CD4-positive, alpha-beta T cell treated with Interleukin-17A for 1 hour (primary cell): ENCODE measurements at places on chromosomes 2 and 18.
A peak's percentile ranks its signal among the peaks of the same experiment; 100 is the strongest.

DNA sequence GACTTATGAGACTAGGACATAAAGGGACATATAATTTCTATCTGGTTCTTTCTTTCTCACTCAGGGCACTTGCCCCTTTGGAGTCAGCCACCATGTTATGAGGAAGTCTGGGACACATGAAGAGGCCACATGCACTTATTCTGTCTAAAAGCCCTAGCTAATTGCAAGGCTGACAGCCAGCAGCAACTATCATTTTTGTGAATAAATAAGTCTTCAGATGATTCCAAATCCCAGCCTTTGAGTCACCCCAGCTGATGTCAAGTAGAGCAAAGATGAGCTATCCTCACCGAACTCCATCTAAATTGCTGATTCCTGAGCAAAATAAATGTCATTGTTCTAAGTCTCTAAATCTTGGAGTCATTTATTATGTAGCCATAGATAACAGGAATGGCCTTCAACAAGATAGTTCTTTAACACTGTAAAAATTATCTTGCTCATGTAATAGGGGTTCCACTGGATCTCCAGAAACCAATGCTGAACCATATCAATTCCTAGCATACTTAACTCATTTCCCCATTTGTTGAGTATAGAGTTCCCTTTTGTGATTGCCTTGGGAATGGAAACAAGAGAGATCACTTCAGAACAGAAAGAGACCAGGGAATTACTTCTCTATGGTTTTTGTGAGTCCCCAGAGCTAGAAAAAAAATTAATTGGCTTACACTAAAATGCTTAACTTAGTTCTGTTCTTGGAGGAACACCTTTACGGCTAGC, 50.6 kb upstream of the FN1 start:
- no peak for DNase-seq

DNA sequence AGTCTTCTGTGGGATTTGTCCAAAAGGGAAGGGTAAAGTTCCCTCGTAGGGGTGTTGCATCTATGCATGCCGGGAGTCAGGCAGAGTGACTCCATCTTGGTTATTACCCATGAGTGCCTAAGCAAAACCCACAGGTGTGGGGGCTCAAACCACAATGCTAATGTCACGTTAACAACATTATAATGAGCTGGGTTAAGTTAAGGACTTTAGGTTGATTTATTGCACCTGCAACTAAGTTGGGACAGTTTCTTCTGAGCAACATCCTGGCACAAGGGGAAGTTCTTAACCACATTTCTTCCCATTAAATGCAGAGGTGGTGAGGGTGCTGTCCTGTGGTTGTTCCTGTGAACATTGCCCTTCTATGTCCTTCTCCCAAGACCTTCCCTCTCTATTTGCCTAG, 1596.8 kb upstream of the SLC39A10 start:
- no peak for DNase-seq

DNA sequence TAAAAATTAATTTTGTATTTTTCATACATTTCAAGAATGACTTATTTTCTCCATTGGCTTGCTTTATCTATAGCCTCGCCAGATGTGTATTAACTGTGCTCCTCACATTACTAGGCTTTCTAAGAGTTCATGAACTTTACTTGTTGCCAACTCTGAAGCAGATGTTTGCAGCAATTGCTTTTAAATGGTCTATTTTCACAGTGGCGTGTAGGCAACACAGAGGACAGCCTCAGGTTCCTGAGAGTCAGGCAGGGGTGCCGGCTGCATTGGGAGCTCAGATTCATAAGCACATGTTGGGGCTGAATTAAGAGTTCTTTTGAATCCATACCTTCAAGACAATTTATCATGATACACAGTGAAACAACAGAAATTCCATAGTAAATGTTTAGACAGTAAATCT, 179.2 kb upstream of the PXDN start:
- DNase-seq = no peak

DNA sequence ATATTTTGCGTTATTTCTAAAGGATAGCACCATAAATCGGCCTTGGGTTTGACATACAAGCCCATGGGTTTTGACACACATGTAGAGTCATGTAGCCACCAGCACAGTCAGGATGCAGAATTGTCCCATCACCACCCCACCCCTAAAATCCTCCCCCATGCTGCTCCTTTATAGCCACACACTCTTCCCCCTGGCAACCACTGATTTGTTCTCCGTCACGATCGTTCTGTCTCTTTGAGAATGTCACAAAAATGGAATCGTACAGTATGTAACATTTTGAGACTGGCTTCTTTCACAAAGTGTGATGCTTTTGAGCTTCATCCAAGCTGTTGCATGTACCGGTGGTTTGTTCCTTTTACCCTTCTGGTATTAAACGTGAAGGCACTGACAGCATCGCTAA, 39.1 kb downstream of the CRACDL start:
- DNase-seq = no peak

GRCh38 chr2:74149570-74150319, 2.0 kb upstream of the BOLA3 start:
- DNase-seq = no peak

DNA sequence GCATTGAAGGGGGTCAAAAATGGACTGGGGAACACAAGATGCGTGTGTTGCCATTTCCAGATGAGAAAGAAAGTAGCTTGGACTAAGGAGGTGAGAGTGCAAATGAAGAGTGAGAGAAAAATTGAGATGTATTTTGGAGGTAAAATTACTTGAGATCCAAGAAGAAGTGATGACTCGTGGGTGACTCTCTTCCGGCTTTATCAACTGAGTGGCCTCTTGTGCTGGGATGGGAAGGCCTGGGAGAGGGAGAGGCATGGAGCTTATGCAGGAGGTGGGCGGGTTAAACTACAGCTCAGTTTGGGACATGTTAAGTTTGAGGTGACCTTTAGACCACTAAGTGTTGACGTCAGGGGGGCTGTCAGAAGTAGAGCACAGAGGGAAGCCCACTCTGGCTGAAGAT, 34.9 kb downstream of the SULT1C2 start:
- DNase-seq = no peak

DNA sequence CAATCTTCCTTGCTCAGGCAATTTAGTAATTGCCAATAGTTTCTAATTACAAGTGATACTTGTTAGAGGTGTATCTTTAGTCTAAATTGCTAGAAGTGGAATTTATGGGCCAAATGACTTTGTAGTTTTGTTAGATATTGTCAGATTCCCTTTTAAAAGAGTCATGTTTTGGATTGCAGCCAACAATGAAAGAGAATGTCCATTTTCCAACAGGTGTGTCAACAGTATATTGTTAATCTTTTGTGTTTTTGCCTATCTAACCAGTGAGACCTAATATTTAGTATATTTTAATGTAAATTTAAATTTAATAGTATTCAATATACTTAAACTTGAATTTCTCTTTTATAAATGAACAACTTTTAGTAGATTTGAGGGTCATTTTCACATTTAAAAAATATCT, 259.4 kb upstream of the ETAA1 start:
- no peak for DNase-seq

DNA sequence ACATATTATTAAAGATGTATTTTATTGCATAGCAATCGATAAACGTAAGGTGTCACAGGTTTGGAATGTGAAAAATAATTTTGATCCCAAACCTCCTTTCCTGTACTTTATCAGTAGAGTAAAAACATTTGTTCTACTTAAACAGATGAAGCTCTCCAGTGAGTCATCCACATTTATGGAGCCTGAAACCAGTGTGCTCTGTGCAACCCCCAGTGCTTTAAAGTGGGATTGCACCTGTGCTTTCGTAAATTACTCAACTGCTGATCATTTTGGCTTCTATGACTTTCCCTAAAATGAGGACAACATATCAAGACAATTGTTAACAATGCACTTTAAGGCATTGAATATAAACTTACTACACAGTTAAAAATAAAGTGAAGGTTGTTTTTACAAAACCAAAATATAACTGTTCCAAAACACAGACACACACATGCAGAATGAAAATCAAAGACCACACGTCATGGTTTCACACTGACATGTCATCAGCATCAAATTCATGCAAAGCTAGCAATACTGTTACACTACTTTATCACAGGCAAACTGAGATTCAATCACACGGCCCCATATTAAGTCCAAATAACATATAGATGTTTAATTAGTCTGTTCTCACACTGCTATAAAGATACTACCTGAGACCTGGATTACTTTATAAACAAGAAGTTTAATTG, 9.7 kb downstream of the TMEM18 start:
- peak; percentile 11 for DNase-seq

GRCh38 chr18:63099091-63099840, 220.3 kb downstream of the BCL2 start:
- no peak for DNase-seq

GRCh38 chr2:96523659-96524481, 12.7 kb upstream of the ARID5A start:
- DNase-seq = no peak

GRCh38 chr2:42908518-42909200, 116.3 kb upstream of the HAAO start:
- DNase-seq = no peak

DNA sequence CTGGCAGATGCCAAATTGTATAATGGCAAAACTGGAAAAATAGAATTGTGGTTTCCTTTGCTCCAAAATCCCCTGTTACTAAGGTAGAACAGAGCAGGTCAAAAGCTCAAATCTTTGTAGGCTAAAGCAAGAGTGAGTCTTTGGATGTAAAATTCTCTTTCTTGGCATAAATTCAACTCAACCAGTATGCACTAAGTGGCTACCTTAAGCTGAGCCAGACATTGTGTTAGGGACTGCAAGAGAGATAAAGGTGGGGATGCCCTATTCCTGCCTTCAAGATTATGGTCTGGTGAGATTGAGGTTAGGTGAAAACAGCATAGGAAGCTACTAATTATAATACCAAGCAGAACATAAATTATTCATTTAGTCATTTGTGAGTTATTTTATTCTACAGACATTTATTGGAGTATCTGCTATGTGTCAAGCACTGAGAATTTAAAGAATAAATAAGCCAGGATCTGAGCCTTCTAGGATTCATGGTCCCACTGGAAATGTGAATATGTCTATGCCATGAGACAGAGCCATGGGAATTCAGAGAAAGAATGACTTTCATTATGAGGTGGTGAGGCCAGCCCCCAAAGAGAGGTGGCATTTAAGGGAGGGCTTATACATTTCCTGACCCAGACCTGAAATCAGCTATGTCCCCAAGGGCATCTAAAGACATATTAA, 198.0 kb upstream of the NCKAP5 start:
- no peak for DNase-seq

DNA sequence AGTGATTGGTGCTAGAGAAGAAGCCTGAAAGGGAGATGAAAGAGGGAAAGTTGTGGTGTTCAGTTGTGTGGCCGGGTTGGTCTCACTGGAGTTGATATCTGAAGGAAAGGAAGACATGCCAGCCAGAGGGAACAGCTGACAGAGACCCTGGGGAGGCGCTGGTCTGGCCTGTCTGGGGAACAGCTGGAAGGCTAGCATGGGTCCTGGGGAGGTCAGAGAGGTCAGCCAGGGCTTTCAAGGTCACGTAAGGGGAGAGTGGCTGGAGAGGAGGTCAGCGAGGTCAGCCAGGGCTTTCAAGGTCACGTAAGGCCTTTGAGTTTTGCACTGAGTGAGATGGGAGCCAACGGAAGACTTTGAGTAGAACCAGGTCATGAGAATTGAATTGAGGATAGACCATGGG, 11.0 kb downstream of the DYSF start:
- DNase-seq = no peak

DNA sequence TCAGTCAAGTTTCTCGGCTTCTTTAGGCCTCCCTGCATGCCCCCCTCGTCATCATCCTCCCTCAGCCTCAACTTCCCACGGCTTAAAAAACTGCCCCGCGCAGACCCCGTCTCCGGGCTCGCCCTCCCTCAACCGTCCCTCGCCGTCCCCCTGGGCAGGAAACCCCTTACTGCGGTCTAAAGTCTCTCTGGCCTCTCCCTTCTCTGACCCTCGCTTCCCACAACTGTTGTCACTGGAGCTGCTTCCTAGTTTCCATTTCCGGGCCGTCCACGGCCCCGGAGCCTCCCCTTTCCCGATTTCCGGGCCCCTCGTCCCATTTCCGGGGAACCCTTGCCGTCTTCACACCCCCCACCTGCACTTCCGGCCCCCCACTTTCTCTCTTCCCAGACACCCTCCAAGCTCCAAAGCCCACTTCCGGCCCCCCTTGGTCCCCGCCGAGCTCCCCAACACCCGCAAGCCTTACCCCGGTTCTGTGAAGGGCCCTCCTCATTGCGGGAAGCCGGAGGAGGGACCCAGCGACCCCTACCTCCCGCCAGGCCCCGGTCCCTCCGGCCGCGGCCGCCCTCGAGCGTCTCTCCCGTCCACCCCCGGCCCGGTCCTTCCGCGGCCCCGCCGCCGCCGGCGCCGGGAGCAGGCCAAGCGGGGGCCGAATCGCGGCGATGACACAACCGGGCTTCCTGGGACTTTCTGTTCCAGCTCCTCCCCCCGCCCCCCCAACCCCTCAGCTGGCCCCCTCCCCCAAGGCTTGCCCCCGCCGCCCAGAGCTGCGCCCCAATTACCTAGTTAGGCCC, 513 bp downstream of the TRIP12 start:
- DNase-seq = peak; percentile 79

DNA sequence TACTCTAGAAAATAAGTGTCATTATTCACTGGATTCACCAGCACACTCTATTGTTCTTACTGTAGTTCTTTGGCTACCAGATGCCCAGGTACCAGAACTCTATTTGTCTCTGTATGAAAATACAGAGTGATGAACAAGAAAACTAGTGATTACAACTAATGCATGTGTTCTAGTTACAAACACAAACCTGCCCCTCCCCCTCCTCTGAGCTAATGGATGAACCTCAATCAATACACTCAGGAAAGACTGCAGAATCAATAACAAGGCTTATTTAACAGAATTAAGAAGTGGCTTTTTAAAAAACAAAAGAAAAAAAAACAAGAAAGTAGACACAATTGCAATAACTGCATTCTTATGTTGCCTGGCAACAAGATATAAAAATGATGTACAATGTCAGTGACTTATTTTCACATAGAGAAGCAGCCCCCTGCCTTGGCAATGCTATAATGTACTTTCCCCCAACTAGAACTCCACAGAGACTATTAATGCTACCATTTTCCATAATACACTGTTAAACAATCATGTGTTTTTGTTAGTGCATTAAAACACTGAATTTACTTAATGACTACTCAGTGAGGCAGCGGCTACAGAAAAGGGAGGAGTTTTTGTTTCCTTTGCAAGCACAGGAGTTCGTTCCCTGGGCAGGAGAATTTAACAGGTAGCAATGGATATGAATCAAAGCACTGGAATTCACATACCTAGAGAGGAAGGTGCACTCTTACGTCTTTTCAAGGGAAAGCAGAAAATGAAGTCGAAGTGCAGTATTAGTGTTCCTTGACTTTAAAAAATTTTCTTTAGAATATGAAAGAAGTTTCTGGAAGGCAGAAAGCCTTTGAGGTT, 318.8 kb upstream of the REV1 start:
- DNase-seq = no peak

GRCh38 chr18:32310774-32311173, 120.9 kb downstream of the MEP1B start:
- no peak for DNase-seq
